ENCODE measurements at places on chromosomes 7 and 10.

GRCh38 chr7:16067711-16068110 is 353.6 kb downstream of the CRPPA start:
- DNase-seq, result no peak

DNA sequence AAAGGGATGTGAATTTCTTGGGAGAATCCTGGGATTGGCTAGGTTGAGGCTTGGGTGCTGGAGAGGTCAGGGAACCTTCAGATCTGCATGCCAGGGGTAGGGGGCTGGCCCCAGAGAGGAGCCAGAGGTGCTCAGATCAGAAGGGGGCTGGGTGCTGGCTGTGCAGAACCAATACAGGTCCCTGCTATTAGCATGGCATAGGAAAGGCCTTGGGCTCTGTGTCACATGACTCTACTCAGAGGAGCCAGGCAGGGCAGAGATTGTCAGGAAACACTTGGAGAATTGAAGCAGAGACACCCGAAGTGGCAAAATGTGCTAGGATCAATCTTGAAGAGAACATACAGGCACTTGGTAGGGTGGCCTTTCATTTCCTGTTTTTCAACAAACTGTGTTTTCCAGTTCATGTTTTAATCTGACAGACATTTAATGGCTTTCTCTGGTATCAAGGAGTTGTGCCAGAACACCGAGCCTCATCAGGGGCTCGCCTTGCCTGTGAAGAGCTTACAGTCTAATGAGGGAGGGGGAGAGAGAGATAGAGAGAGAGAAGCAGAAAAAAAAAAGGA is 498.9 kb downstream of the RPS24 start:
- DNase-seq, result no peak

DNA sequence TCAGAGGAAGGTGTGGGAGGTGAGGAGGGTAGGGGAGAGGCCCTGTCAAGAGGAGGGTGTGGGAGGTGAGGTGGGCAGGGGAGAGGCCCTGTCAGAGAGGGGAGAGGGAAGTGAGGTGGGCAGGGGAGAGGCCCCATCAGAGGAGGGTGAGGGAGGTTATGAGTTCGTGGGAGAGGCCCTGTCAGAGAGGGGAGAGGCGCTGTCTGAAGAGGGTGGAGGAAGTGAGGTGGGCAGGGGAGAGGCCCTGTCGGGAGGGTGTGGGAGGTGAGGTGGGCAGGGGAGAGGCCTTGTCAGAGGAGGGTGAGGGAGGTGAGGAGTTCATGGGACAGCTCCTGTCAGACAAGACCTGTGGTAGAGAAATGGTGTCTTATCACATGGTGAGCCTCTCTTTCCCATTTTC is 74.4 kb downstream of the INPP5A start:
- DNase-seq, result no peak

GRCh38 chr7:152674860-152675758 is 832 bp downstream of the XRCC2 start:
- no peak for DNase-seq

DNA sequence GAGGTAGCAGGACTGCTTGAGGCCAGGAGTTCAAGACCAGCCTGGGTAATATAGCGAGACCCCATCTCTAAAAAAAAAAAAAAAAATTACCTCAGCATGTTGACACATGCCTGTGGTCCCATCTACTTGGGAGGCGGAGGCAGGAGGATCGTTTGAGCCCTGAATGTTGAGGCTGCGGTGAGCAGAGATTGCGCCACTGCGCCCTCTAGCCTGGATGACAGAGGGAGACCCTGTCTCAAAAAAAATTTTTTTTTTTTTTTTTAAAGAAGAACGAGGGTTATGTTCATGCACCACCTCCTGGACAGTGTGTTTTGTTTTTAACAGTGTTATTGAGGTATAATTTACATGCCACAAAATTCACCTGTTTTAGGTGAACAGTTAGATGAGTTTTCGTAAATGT is 51.1 kb upstream of the SEPHS1 start:
- DNase-seq, result no peak

DNA sequence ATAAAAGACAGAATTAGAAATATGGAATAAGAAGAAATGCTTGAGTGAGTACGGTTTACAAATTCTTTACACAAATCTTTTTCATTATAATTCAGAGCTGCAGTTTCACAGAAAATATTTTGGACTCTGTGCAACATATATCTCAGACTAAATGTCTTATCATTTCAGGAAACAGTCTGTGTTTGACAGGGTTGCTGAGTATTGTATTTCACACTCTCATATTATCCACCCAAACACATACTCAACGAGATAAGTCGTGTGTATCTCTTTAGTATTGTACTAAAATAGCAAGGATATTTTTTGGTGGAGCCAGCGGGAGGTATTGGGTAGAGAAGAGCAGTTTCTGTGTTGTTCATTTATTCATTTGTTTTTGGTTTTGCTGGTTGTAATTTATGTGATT is 39.0 kb upstream of the SLC39A12 start:
- no peak for DNase-seq

DNA sequence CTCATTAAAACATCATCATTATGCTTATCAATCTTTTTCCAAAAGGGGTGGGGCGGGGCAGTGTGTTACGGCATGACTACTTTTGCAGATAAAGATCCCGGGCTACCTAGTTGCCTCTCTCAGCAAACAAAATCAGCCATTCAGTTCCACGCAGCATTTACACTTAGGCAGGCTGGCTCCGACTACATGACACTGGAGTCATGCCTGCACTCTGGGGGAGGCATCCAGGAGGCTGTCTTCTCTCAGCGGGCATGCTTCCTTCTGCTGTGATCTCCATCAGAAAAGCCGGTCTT is 193.9 kb upstream of the TCF7L2 start:
- DNase-seq, result no peak

DNA sequence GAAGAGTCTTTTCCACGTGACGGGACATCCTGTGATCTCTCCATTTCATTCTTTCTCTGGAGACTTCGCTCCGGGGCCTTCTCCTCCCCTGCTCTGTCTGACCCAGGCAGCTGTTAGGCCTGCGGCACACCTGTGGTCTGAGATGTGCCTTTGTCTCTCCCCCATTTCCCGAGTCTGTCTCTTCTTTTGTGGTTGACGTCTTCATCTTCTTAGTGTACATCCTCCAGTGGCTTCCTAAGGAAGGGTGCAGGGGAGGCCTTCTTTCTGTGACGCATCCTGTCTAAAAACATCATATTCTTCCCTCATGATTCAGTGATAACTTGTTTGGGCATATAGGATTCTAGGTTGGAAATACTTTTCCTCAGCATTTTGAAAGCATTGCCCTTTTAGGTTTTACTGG is 17.2 kb upstream of the ATP6V0E2 start:
- DNase-seq, result no peak

DNA sequence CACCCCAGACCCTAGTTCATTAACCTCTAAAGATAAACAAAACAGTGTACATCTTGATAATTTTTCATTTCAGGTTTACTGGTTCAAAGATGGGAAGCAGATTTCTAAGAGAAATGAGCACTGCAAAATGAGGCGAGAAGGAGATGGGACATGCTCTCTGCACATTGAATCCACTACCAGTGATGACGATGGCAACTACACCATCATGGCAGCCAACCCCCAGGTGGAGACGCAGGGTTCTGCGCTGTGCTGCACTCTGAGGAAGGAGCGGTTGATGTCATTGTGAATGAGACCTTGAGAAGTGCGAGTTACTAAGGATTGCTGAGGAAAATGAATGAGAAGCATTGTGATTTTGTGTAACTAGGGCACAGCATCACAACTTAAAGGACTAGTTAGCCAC is 37.6 kb downstream of the ATOH7 start:
- no peak for DNase-seq

- DNase-seq, result no peak
Measured at GRCh38 chr7:90625562-90625961, 29.4 kb downstream of the CDK14 start.

- no peak for DNase-seq
Measured at GRCh38 chr10:133158756-133159610, 1.0 kb upstream of the KNDC1 start.

Data from activated T-helper 1 cell treated with anti-CD3 and anti-CD28 coated beads, Interleukin-2, amount 50 U/mL, for 16 hours (primary cell).